ENCODE measurements at places on chromosomes 2 and 18.

DNA sequence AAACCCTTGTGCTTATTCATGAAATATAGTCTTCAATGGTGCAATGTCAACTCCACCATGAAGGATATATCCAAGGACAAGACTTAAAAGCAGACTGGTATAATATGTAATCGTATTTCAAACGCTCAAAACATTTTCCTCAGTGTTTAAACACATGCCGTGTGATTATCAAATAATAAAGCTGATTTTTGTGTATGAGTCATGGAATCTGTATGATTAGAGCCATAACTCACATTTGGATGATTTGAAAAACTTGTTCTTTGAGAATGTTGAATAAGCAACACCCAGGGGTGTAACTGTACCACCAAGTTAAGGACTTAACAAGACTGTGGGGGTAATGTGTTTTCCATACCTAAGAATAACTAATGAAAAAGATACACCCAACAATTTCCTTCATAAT lies 215.3 kb downstream of the STK39 start:
- peak; percentile 8 for DNase-seq

DNA sequence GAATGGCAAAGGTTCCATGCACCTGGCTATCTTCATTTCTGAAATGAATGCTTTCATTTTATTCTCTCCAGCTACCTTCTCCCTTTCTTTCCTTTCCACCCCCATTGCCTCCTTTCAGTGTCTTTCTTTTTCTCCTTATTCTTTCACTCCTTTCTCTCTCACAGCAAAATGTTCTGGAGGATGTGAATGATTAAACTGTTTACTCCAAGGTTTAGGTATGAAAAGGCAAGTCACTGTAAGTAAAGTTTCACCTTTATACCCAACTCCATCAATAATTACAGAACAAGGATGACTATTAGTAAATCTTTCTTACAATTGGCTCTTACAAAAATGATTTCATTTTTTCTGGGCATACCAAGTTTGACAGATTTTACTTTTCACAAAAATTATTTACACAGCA lies 4.3 kb downstream of the PAX8 start:
- DNase-seq, result no peak

- DNase-seq, result no peak
Measured at GRCh38 chr2:212528106-212528856, 10.3 kb downstream of the ERBB4 start.

DNA sequence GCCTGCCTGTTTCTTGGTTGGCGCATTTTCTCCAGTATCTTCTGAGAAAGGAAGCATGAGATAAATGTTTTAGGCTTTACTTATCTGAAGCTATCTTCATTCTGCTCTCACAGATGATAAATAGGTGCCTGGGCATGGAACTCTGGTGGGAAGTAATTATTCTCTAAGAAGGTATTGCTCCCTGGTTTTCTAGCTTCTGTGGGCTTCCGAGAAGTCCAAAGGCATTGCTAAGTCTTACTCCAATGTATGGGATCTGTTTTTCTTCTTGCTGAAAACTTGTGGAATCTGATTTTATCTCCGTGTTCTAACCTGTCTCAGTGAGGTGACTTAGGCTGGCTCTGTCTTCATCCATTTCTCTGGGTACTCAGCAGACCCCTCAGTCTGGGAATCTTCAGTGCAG lies 224.4 kb upstream of the HS6ST1 start:
- DNase-seq, result no peak

Data from fibroblast of upper back skin (primary cell).